Eye (tissue), 1 donor: ENCODE measurements at places on chromosomes 5 and 9.

- peak; percentile 19 for DNase-seq
These were observed 19.7 kb downstream of the C6 start for GRCh38 chr5:41193456-41194205.

GRCh38 chr9:127931092-127931881 is 710 bp upstream of the PIP5KL1 start:
- DNase-seq = peak; percentile 80

GRCh38 chr9:4938496-4938895 is 46.6 kb upstream of the JAK2 start:
- DNase-seq = no peak

DNA sequence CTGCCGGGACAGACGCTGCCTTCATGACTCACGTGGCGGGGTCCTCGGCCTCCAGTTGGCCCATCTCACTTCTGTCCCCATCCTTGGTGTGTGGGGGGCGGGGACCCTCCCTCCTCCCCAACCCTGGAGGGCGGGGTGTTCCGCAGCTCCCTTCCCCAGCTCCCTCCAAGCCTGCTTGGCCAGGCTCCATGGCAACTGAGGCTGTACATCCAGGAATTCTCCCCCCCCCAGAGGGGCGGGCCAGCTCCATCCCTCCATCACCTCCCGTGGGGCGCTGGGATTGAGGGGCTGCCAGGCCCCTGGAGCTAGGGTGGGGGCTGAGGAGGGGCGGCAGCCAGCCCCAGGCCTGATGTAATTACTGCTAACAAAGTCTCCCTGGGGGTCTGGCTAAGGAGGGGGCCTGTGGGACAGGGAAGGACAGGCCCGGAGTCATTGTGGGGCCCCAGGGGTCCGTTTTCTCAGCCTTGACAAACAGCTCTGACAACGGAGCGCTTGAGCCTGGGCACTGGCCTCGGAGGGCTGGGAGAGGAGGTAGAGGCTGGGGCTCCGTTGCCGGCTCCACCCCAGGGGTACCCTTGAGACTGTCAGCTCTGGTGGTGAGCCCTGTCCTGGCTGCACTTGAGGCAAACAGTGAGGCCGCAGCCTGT is 8.0 kb downstream of the DIPK1B start:
- DNase-seq = peak; percentile 85

- DNase-seq = no peak
These were observed 319.5 kb downstream of the ADGRV1 start for GRCh38 chr5:90878081-90878480.

- no peak for DNase-seq
These were observed 161.2 kb downstream of the RGS3 start for GRCh38 chr9:113624721-113625120.

DNA sequence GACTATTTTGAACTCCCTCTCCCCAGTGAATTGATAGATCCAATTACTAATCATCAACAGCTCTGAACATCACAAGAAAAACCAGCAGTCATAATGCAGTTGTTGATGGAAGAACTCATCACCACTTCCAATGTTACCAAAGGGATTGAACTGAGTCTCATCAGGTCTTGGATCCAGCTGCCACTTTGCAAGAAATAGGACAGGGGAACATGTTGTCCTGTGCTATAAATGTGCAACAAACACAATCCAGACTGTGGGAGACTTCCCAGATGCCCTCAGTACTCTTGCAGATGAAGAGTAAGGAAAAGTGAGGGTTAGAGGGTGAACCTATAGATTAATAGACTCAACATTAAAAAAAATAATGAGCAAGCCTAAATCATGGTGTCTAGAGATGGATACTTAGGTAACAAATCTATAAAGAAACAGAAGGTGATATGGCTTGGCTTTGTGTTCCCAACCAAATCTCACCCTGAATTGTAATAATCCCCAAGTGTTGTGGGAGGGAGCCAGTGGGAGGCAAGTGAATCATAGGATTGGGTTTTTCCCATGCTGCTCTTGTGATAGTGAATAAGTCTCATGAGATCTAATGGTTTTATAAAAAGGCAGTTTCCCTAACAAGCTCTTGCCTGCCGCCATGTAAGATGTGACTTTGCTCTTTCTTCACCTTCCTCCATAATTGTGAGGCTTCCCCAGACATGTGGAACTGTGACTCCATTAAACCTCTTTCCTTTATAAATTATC is 63.4 kb upstream of the PAPPA start:
- DNase-seq = no peak

DNA sequence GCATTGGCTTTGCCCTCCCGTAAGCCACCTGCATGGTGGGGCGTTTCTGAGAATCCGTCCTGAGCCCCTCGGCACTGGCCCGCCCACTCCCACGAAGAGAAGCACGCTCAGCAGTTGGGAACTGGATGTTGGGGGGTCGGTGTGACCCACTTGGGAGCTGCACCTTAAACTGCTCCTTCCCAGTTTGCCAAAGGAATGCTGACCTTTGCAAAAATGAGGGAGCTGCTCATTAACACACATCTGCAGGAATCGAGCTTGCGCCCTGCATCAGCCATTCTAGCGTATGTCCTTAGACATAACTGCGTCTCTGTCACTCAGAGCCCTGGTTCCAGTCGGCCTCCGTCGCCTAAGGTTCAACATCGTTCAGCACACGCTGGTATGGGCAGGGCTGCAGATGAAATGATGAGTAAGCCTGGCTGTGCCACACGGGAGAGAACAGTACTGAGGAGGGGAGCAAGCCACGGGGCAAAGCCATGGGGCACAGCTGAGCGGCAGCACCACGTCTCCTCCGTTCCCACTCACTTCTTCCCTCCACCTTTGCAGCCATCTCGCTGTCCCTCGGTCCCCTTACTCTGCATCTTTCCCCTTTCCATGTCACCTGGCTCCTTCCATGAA is 28.8 kb upstream of the NCS1 start:
- no peak for DNase-seq

DNA sequence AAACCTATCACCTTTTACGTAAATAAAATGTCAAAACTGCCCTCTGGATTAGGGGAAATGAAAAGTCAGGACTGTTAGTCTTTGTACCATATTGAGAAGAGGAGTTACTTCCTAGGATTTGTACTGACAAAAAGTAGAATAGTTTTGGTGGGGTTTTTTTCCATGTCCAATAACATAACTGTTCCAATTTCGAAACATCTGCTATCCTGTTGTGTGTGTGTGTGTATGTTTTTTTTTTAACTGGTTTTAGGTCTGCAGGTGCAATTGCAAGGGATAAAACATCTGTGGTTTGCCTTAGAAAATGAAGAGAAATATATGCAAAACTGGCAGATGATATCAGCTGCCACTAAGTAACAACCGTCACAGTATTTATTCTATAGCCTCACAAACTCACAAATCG is 506.8 kb downstream of the NFIB start:
- DNase-seq = no peak

DNA sequence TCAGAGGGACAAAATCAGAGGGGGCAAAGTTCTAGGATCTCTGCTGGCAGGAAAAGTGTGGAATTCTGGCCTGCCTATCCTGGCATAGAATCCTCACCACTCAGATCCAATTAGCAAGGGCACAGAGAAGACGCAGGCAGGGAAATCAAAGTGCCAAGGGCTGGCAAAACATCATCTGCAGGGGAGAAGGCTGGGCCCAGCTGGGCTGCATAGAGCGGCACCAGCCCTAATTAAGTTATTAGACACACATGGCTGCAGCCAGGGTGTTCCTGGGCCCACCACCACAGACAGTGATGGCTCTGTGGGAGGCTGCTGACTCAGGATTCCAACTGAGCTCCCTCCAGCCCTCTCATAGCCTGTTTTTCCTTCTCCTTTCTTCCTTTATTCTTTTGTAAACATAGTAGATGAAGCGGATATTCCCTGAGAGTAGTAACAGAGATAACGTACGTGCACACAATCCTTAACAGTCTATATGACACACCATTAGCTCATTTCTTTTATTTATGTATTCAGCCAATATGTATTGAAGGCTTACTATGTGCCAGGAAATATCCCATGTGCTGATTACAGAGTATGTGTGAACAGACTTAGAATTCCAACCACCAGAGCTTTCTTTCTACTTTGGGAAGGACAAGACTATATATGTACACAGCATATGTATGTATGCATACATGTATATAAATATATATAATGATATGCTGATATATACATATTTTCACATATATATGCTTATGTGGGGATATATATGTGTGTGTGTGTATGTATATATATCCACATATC is 236.1 kb downstream of the ASTN2 start:
- DNase-seq = peak; percentile 56

GRCh38 chr5:61148515-61148914 is 13.8 kb downstream of the SMIM15 start:
- DNase-seq = no peak

- peak; percentile 9 for DNase-seq
These were observed 21.8 kb downstream of the DMAC1 start for GRCh38 chr9:7777771-7778170.

DNA sequence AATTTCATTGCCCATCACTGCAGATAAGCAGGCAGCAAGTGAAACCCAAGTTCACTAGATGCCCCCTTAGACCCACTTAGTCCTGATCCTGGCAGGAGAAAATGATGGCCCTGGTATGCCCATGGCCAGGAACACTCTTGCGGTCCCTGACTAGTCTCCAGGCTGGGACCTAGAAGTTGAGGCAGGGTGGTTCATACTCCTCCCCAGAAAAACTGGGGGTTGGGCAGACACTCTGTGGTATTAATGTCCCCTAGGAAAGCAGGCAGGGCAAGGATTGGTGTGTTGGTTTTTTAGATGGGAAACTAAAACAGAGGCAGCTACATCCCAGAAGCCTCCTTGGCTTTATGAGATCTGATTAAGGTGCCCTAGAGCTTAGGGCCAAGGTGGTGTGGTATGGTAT is 13.1 kb downstream of the LHX6 start:
- DNase-seq = no peak

GRCh38 chr5:135189024-135189423 is 155.0 kb upstream of the PITX1 start:
- DNase-seq = no peak

DNA sequence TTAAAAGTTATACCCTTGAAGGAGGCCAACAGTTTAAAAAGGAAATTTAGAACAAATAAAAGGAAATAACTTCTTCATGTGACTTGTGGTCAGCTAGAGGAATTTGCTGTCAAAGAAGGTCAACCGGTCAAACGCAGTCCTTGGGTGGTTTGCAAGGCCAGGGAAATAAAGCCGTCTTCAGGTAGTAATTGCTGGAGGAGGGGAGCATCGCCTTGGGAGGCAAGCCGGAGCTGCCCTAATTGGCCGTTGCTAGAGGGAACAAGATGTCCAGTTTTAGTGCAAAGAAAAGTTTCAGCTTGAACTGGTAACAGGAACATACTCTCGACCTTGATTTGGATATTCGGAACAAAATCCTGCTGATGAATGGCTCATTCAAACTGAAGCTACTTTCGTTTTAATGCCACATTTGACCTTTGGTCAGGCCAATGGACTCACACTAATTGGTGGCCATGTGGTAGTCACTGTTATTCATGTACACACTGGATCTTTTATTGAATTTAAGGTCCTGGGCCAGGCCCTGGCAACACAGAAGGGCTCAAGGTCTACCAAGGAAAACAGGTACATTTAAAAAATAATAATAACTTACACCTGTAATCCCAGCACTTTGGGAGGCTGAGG is 47.0 kb upstream of the MYO10 start:
- no peak for DNase-seq

GRCh38 chr5:125834438-125835115 is 588.6 kb upstream of the GRAMD2B start:
- no peak for DNase-seq

- DNase-seq = peak; percentile 54
These were observed 38.1 kb downstream of the MAP1B start for GRCh38 chr5:72145348-72145747.

- no peak for DNase-seq
These were observed 39.1 kb upstream of the UNC5A start for GRCh38 chr5:176771102-176771845.

- DNase-seq = no peak
These were observed 146.4 kb downstream of the EGFLAM start for GRCh38 chr5:38404667-38405276.

DNA sequence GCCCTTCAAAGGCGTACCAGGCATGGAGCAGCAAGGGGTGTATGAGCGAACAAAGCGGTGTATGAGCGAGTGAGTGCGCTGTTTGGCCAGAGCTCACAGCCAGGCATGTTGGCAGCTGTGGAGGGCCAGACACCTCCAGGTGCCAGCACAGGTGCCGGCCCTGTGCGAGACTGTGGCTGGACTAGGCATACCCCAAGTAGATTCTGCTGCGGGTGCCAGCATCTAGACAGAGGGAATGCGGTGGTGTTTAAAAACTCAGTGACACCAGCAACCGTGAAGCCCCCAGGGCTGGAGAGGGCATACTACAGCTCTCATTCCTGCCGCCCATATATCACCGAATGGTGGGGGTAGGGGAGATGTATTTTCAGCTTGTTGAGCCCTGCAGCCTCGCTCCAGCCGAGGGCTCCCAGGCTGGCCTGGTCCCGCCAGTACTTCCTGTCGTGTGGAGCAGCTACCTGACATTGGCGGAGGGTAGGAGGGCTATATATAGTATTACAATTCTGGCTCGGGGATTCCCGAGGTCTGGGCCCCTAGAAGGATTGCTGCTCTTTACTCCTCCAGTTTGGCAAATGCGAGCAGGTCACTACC is 1829.6 kb upstream of the NUDT12 start:
- no peak for DNase-seq

- no peak for DNase-seq
These were observed 37.2 kb upstream of the S1PR3 start for GRCh38 chr9:88954066-88954465.

- DNase-seq = no peak
These were observed 48.7 kb downstream of the RICTOR start for GRCh38 chr5:39025456-39025855.

GRCh38 chr9:5793812-5794211 is 39.1 kb downstream of the ERMP1 start:
- no peak for DNase-seq

DNA sequence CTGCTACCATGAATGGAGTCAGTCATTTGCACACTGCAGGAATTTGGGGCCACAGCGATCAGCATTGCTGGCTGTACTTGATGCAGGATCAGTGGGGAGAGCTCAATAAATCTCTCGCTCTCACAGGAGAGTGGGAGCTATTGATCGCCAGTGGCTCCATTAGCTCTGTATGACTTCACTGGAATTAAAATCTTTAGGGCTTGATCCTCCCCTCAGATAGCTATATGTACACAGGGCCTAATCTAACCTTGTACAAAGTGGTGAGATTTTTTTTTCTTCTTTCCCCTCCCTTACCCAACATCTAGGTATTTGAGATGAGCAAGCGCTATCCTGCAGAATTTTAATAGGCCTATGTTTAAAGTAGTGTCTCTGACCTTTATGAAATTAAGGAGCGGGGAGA is 84.9 kb downstream of the IZUMO3 start:
- no peak for DNase-seq

- DNase-seq = no peak
These were observed 171.8 kb upstream of the S1PR3 start for GRCh38 chr9:88819476-88819875.

DNA sequence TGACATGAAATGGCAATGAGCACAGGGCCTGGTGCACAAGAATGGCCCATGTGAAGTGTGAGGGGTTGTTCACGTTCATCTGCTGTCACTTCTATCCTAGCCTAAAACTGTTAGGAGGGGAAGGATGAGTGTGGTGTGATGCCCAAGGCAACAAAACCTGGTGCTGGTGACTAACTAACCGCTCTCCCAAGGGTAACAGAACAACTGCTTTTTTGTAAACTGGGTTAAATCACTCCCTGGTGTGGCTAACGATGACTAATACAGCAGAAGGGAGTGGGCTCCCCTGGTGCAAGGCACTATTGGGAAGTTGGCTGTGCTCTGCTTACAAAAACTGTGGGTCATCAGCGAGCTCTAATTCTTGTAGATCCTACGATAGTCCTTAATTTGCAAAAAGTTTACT is 103.2 kb upstream of the VCAN start:
- DNase-seq = no peak

- no peak for DNase-seq
These were observed 100.7 kb downstream of the GAS1 start for GRCh38 chr9:86846656-86847055.
